ENCODE measurements at places on chromosomes 12 and 14. TPM values are rescaled to one million over a fixed set of nuclear protein-coding genes. Genes with fewer than 3 reads are reported as not detected.

The OTUB2 gene
- 2.9 TPM for total RNA-seq

DNA sequence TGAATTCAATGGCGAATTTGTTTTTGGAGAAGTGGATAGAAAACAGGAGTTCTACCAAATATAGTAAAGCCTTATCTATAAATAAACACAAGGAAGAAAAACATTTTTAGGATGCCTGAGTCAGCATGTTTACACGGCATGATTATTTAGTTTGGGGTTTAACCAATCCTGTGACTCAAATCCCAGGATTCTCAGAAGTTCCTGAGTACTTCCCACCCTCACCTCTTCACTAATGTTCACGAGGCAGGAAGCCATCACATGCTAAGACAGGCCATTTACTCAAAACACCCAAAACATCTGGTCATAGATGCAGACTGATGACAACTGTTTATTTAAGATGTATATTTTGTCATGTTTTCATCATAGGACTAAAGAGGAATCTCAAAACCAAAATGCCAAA is 3.4 kb upstream of the GLRX5 start:
- no peak for DNase-seq

The ALDH2 gene
- total RNA-seq: 34.2 TPM

GRCh38 chr14:21302013-21302835 is 22.3 kb downstream of the RPGRIP1 start:
- DNase-seq: no peak

DNA sequence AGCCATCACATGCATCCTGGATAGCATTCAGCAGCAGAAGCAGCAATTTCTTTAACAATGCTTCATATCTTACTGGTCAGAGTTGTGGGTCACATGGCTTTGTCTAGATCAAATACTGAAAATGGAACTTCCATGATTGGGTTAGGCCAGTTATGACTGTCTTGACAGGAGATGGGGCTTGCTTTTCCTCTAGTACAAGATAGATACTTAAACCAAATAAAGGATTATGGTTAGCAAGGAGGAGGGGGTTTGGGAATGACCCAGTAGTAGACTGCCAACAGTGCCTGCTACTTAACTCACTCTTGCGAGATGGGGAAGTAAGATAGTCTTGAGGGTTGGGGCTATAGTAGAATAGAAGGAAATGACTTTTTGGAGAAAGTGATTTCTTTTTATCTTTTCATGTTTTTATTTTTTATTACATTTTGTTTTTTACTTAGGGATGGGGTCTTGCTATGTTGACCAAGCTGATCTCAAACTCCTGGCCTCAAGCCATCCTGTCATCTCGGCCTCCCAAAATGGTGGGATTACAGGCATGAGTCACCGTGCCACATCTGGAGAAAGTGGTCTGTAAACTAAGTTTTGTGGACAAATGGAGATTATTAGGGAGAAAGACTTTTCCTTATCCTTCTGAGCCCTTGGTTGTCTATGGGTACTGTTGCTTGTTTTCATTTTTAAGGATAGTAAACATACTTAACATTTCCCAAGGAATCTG is 37.6 kb downstream of the WNK1 start:
- no peak for DNase-seq

GRCh38 chr14:45290547-45290946 is 37.5 kb upstream of the MIS18BP1 start:
- no peak for DNase-seq

- DNase-seq: no peak
Measured at GRCh38 chr14:22980672-22981089, 1.7 kb downstream of the AJUBA start.

DNA sequence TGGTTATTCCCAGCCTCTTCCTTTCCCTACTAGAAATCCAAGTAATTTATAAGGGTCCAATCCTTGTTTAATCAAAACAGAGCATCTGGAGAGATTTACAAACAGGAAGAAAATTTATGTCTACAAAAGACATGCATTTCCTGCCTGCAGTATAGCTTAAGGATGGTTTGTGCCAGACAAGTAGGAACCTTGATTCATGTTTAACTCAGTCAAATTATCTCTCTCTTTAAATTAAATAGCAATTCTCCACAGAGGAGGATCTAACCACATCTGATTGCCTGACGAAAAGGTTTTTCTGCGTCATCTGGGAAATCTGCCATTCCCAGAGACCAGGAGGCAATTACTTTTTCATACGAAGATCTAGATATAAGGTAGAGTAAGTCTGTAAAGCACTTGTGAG is 105.2 kb downstream of the ZFC3H1 start:
- DNase-seq: no peak

The HOXC6 gene
- 6.0 TPM for total RNA-seq

The PRIMA1 gene
- 0.99 TPM for total RNA-seq

DNA sequence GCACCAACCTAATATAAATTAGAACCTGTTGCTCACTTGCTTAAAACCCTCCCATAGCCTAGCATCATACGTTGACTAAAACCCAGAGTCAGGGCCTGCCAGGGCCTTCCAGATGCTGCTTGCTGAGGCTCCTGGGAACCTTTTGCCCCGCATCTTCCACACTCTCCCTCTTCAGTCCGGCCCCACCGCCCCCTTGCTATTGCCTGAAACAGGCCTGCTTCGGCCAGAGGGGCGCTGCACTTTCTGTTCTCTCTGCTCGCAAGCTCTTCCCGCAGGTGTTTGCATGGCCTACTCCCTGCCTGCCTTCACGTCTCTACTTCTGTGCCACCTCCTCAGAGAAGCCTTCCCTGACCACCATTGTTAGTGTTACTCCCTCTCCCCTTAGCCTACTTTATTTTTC is 13.7 kb upstream of the TCTN2 start:
- no peak for DNase-seq

DNA sequence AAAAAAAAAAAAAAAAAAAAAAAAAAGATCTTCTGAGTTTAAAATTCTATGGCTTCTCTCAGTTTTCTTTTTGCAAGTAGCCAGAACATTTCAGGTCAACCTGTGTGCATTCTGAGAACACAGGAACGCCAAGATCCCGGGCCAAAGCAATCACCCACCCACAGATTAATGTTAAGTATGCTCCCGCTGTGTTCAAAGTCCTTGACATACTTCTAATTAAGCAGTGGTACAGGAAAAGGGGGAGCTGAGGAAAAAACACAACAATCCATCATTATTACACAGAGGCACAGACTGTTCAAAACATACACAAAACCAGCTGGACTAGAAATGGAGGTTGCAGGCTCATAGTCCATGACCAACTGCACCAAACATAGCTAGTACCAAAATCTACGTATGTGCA is 2.8 kb downstream of the FBXO21 start:
- DNase-seq: no peak

The KRT77 gene
- 110 TPM for total RNA-seq

- no peak for DNase-seq
Measured at GRCh38 chr12:51188359-51189051, 15.6 kb upstream of the TFCP2 start.

DNA sequence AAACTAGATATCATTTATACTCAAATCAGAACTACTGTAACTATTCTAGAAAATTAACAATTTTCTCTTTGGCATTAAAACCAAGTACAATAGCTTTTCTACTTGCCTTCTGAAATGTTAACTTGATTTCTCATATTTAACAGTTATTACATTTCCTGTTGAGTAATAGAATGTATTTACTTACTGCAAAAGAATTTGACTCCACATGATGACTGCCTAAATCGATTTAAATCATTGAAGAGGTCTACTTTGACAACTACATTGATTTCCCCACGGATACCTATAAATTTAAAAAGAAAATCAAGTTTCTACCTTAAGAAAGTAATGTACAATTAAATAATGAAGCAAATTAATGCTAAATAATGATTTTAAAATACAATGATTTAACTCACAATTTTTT is 18.9 kb downstream of the C2CD5 start:
- DNase-seq: no peak

DNA sequence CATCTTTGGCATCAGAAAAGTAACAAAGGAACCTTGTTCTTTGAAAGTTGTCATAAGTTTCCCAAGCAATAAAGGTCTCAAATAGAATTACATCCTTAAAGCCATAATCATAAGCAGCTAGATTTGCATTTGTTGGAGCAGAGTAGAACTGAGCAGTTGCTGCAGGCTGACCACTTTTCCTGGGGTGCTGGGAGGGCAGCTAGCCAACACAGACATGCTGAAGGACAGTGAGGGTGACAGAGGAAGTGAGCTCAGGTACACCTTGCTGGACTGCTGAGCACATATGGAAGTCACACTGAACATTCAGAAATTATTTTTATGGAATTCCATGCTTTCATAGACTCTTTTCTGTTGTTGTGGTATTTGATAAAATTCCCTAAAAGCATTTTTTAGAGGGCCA is 66.2 kb downstream of the MARK3 start:
- DNase-seq: no peak

GRCh38 chr12:112328456-112329124 is 53.6 kb downstream of the HECTD4 start:
- DNase-seq: peak; percentile 16

- no peak for DNase-seq
Measured at GRCh38 chr12:38409511-38409910, 92.9 kb downstream of the ALG10B start.

DNA sequence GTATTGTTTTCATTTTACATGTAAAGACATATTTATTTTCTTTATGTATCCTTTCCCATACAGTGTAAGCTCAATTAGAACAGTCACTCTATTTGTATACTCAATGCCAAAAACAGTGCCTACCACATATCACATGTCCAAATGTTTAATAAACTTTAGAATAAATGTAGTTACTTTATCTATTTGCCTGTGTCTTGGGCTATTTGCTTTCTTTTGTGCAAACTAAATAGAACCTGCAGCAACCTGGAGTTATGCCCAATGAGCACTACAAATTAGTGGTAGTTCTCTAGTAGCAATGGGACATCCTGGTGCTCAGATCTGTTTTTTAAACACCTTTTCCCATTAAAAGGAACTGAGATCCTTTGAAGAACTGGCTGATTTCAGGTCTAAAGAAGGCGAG is 186.7 kb downstream of the PPFIA2 start:
- no peak for DNase-seq

The CYP46A1 gene
- total RNA-seq: 2.0 TPM

The NYNRIN gene
- total RNA-seq: 33.0 TPM

GRCh38 chr12:82578725-82579124 is 108.0 kb upstream of the TMTC2 start:
- no peak for DNase-seq

- peak; percentile 74 for DNase-seq
Measured at GRCh38 chr12:6927379-6928021, at the start of gene ATN1. Gene ATN1 (plus strand): TSS chr12:6927959. CDS start chr12:6934002, 6,043 bp downstream.

DNA sequence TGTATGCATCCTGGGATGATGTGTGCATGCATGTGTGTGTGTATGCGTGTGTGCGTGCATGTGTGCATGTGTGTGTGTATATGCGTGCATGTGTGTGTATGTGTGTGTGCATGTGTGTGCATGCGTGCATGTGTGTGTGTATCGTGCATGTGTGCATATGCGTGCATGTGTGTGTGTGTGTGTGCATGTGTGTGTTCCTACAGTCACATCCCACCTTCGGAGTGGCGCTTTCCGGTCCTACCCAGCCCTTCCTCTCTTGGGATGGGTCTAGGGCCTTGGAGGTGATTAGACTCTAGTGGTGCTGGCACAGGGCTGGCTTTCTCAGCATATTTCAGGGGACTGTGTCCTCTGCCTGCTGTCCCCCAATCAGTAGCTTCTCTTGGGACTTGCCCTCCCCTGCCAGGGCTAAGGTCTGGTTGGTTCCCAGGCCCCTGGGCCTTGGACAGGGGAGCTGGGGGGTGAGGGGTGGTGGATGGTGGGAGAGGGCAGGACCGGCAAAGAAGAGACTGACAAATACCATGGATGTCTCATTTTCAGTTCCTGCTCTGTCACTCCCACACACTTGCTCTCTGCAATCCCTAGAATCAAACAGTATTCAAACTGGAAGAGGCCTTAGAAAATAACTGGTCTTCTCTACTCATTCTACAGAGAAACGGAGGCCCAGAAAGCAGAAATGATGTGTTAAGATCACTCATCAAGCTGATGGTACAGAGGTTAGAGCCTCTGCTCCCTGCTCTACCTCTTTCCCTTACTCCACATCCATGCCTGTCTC is 21.9 kb upstream of the FAIM2 start:
- DNase-seq: no peak

The FAM90A1 gene
- total RNA-seq: not detected

- DNase-seq: no peak
Measured at GRCh38 chr12:122473543-122474323, 27.0 kb downstream of the ZCCHC8 start.

GRCh38 chr14:50501642-50502041 is 30.7 kb downstream of the MAP4K5 start:
- no peak for DNase-seq

DNA sequence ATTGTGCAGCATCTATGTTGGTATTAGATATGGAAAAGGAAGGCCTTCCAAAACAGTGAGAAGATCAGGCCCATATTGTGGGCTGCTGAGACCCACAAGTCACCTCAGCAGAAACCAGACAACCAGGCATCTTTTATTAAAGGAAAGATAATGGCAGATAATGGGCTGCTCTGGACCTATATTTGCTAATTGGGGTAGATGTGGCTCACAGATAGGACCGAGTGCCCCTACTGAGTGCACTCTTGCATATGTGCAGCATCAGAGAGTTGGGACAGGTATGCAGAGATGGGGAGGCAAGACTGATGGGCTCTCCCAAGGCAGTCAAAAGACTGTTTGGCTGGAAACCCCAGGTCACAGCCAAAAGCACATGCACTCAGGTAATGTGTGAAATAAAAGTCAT is 149.8 kb upstream of the GZMB start:
- DNase-seq: no peak

GRCh38 chr12:24363177-24363754 is 413.8 kb upstream of the SOX5 start:
- no peak for DNase-seq

- DNase-seq: peak; percentile 86
Measured at GRCh38 chr14:54566410-54567223, at the start of gene SAMD4A. Gene SAMD4A (plus strand): TSS chr14:54567128. CDS start chr14:54567917, 789 bp downstream.

GRCh38 chr12:124939421-124940142 is 25.1 kb upstream of the UBC start:
- DNase-seq: no peak

The MYO1A gene
- total RNA-seq: 0.69 TPM

DNA sequence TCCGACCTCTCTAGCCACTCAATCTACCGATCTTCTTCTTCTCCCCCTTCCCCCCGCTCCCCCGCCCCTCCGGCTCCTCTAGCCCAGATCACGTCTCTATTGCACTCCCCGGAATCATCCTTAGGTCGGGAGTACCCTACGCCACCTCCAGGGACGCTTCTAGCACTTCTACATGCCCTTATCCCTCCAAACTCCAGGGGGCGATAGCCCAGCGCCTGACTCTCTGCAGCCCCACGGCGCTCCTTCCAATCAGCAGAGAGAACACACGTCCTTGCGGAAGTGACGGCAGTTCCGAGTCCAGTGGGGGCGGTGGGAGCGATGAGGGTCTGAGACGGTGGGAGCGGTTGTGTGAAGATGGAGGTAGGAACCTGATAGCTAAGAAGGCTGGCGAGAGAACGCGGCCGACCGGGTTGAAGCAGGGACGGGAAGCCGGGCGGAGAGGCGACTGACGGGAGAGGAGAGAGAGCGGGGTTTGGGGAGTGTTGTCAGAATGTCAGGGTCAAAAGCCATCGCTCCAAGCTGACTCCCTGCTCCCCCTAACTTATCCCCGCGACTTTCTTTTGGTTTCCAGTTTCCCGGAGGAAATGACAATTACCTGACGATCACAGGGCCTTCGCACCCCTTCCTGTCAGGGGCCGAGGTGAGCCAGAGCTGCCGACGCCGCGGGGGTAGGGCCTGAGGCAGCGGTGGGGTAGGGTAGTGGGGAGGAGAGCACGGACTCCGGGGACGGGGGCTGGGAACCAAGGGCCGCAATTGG is at the start of the genes RAB2B and TOX4:
Gene RAB2B, minus strand, starts transcription at position 35 of the 757 bp plus-strand sequence. CDS start 87 bp downstream, outside the sequence.
Gene TOX4, plus strand, starts transcription at position 271 of the 757 bp plus-strand sequence. Its CDS starts 84 bp downstream, at position 355.
- DNase-seq: peak; percentile 99

The TPH2 gene
- total RNA-seq: not detected

GRCh38 chr14:24366721-24367513 is 1.1 kb upstream of the NFATC4 start:
- peak; percentile 92 for DNase-seq

The RNF212B gene
- not detected for total RNA-seq

Measured in skin of body (tissue), 3 donors.